Activated CD8-positive, alpha-beta memory T cell treated with anti-CD3 and anti-CD28 coated beads, Interleukin-2, amount 50 U/mL, for 48 hours (primary cell): ENCODE measurements at places on chromosomes 2 and 18.

- DNase-seq, result no peak
Observed at GRCh38 chr2:190942697-190943096, 62.1 kb downstream of the GLS start.

- no peak for DNase-seq
Observed at GRCh38 chr2:128415779-128416061, 97.1 kb upstream of the HS6ST1 start.

DNA sequence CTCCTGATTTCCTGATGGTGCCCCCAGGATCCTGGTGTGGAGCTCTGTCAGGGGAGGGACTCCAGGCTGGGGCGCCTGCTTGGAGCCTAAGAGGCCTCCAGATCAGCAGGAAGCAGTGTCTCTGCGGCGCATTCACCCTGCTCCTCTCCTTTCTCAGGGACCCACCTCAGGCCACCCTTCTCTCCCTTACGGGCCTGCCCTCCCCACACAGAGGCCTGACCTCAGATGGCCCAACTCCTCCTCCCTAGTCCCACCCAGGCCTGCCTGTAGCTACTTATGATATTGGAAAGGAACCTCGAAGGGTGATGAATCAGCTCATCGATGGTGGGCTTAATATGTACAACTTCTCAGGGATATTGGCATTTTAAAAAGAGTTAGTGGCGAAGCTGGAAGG, 10.6 kb downstream of the TMEM37 start:
- no peak for DNase-seq

DNA sequence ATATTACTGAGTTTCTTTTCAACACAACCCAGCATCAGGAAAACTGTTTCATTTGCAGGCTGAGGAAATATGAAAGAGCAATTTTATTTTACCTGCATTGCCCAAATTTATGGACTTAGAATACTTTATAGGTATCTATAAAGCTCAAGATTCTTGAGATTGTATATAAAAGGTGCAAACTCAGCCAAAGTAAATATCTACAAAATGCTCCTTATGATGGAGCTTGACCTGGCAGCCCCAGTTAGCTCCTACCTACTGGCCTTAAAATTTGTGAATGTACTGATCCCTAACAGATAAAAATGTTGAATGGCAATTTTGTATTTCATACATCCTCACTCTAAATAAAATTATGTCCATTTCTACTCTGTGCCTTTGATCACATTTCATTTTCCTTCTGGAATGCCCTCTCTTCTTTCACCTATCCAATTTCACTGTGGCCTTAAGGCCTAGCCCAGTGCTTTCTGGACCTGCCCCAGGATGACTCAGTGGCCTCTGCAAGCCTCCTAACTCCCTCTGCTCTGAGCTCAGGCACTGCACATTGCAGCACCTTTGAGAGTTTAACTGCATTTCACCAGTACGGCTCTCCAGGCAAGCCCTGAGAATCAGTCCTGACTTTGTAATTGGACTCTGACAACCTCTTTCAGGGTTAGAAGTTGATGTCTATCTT, 125.9 kb downstream of the ANTXR1 start:
- DNase-seq, result no peak

DNA sequence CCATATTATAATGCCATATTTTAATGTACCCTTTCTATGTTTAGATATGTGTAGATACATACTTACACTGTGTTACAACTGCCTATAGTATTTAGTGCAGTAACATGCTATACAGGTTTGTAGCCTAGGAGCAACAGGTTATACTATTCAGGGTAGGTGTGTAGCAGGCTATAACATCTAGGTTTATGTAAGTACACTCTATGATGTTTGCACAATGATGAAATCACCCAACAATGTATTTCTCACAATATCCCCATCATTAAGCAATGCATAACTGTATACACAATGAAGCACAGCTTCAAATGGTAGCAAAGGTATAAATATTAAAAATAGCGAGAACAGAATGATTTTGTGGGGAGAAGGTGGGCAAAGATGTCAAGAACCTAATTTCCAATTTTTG, 117.8 kb downstream of the DYM start:
- DNase-seq, result no peak

- no peak for DNase-seq
Observed at GRCh38 chr2:128411431-128411830, 92.8 kb upstream of the HS6ST1 start.

DNA sequence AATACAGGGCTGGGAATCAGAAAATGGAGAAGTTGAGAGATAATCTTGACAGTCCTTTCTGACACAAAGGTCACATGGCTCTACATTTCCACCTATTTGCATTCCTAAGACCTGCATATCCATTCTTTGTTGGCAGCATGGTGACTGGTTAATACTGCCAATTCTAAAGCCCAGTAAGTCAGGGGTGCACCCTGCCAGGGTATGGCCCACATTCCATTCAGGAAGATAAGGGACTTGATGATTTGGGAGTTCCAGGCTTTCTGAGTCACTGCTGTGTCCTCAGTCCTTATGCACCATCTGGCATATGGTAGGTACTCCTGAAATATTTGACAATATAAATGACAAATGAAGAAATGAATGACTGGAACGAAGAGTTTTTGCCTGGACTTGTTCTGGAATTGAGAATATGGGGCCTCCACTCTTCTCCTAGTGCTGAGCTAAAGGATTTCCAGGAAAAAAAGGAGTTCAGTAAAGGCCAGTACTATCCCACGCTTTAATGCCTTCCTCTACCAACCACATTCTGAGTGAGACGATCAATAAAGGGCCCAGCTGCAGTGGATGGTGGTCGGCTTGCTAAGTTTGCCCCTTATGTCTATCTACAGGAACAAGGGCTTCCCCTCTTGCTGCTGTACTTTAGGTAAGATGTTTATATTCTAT, 31.7 kb upstream of the EIF2AK3 start:
- no peak for DNase-seq

DNA sequence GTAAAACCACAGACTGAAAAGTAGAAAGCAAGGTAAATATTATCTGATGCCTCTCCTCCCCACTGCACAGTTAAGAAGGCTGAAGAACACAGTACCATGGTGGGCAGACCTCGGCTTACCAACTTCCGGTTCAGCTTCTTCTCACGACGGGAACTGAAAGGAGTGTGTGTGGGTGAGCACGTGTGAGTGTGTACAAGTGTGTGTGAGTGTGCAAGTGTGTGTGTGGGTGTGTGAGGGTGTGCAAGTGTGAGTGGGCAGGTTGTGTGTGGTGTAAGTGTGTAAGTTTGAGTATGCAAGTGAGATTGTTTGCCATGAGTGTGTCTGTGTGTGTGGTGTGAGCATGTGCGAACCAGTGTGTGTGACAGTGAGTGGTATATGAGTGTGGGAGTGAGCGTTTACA, 103.5 kb downstream of the ADD2 start:
- no peak for DNase-seq
